ENCODE measurements at places on chromosomes 5 and 9.
A peak's percentile ranks its signal among the peaks of the same experiment; 100 is the strongest.

DNA sequence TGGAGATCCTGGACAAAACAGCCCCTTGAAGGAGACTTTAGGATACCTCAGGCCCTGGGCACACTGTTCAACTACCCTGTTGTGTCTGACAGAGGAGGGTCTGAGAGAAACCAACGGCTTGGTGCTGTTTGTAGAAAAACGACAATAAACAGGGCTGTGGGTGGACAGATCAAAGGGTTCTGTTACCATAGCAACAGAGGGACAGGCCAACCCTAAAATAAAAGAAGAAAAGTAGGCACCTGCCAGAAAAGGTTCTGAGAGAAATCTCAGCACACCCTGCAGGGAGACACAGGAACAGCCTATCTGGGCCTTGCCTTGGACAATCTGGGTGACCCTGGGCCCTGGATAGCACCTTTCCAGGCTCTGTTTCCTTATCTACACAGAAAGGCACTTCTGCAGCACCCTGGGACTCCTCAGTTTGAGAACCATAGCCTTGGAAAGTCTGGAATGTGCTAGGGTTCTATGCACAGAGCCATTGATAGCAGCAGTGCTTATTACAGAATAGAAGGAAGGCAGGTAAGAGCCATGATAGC, 104.8 kb upstream of the TBC1D2 start:
- no peak for DNase-seq

DNA sequence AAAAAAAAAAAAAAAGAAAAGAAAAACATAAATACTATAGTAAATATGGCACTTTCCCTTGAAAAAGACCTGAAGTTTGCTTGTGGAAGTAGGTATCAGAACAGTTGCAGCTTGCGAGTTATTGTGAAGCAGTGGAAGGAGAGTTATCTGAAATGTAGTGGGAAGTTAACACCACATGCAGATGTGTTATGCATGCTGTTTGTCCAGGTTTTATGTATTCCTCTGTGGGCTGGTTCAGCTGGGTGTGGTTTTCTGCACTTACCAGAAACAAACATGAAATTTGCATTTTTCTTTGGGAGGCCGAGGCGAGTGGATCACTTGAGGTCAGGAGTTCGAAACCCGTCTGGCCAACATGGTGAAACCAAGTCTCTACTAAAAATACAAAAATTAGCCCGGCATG, 42.1 kb upstream of the CTNNA1 start:
- DNase-seq, result no peak

- no peak for DNase-seq
Measured at GRCh38 chr5:172574871-172575223, 66.2 kb upstream of the NEURL1B start.

- no peak for DNase-seq
Measured at GRCh38 chr9:136364942-136365774, 1.6 kb upstream of the DNLZ start.

GRCh38 chr5:12392246-12392645, 488.0 kb upstream of the CTNND2 start:
- DNase-seq, result no peak

DNA sequence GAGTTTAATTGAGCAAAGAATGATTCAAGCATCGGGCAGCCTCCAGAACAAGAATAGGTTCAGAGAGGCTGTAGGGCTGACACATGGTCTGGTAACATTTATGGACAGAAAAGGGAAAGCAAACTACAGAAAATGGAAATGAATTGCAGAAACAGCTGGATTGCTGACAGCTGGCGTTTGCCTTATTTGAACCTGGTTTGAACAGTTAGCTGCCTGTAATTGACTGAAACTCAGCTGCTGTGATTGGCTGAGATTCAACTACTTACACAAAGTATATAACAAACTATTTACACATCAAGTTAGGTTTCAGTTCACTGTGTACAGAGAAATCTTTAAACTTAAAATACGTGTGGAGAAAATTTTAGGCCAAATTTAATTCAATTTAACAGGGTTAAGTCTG, 441.7 kb downstream of the PRELID2 start:
- no peak for DNase-seq

DNA sequence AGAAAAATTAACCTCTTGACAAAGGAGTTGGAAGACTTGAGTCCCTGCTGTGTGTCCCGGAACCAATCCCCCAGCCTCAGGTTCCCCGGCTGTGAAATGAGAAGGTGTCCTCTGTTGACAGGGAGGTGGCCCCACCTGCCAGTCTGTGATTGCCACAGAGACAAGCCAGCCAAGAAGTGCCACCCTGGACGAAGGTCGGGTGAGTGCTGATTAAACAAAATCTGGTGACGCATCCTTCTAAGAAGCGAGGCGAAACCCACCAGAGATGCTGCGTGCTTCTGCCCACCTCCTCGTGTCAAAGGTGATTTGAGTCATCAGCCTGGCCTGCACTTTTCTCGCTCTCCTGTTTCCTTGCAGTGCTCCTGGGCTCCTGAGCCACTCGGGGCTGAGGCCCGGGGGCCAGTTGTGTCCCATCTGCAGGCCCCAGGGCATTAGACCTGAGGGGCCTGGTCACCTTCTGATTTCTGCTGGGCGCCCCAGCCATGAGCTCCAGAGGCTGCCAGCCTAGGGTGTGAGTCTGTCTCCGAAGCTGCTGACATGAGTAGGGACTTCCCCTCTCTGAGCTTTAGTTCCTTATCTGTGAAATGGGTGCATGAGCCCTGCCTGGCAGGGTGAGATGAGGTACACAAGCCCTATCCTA, 28.7 kb downstream of the NEK6 start:
- DNase-seq, result no peak

GRCh38 chr5:134288610-134289009, 62.7 kb upstream of the PPP2CA start:
- DNase-seq, result no peak

GRCh38 chr5:65482736-65483545, 1.2 kb upstream of the ADAMTS6 start:
- peak; percentile 51 for DNase-seq

DNA sequence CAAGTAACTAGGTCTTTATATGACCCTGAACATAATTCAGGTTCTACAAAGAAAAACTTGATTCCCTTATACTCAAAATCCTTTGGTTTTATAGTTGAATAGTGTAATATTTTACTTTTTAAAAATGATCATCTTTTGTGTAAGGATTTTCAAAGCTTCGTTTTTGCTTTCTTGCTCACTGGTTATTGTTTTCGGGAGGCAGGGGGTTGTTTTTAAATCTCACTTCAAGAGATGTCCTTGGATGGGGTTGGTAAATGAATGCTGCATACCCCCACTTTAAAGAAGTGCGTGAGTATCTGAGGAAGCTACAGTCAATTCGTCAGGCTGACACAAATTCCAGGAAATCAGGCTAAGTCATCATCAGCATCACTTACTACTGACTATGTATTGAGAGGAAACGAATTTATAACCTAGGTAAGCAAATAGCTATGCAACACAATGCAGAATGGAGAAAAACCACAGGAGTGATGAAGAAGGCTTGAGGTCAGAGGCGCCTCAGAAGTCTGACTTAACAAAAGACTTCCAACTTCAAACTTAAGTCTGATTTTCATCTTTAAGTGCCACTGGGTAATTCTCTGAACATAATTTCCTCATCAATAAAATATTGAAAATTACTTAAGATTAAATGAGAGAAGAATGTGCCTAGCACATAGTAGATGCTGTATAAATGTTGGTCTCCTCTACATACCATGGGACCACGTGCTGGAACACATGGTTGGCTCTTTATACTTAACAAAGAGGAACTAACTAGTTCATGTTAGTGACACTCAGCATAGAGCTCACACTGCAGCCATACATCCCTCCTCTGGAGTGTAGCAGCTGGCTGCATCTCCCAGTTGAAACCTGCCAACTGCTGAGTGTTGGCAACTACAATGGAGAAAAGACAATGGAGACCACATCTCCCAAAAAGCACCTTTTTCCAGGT, 106.0 kb upstream of the KIF2A start:
- DNase-seq, result no peak

- DNase-seq, result no peak
Measured at GRCh38 chr9:131676431-131676972, 63.4 kb downstream of the RAPGEF1 start.

- DNase-seq, result no peak
Measured at GRCh38 chr9:125137200-125137599, 6.1 kb downstream of the SCAI start.

- no peak for DNase-seq
Measured at GRCh38 chr9:108081112-108081511, 591.5 kb upstream of the KLF4 start.

GRCh38 chr9:4238522-4238921, 61.3 kb downstream of the GLIS3 start:
- DNase-seq, result no peak

DNA sequence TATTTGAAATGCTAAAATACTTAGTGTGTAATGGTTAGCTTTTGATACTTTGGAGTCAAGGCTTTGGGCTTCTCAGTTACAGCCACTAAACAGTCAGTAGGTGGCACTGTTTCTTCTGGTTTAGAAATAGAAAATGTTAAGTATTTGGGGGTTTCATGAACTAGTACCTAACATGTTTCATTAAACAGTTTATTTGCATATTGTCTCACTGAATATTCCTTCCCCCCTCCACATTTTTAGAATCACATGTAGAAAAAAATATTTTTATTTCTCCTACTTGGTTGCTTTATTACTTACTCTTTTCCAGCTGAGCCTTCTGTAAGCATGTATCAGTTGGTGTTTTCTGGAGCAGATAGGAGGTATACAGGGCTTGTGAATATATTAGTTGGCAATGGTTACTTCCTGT, 48.0 kb downstream of the IPO11 start:
- no peak for DNase-seq

DNA sequence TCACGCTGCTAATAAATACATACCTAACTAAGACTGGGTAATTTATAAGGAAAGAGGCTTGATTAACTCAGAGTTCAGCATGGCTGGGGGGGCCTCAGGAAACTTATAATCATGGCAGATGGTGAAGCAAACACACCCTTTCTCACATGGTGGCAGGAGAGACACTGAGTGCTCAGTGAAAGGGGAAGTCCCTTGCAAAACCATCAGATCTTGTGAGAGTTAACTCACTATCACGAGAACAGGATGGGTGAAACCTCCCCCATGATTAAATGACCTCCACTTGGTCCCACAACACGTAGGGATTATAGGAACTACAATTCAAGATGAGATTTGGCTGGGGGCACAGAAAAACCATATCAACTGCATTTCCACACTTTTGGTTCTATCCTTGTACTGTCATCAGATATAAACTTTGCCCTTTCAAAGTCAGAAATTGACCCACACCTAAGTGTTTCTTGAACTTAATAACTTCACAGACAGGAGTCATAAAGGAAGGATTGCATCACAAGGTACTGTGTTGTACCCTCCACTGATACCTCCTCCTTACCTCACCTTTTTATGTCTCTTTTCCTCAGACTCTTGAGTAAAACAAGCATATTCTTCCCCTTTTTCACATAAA, 319.1 kb upstream of the PIK3R1 start:
- no peak for DNase-seq

DNA sequence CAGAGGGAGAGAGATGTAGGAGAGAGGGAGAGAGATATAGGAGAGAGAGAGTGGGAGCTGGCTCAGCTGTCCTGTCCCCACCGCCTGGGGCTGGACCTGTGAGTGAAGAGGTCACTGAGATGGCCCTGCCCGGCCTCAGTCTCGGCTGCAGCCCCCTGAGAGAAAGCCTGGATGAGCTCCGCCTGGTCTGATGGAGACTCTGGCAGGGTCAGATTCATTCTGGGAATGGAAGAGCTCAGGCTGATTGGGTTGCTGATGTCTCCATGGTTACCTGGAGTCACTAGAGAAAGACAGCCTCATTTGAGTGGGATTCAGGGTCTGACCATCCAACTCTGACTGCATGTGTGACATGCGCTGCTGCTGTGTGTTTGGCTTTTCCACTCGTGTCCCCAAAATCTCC, 27.1 kb upstream of the SEMA4D start:
- no peak for DNase-seq

- no peak for DNase-seq
Measured at GRCh38 chr5:118905196-118905595, 83.2 kb downstream of the DTWD2 start.

DNA sequence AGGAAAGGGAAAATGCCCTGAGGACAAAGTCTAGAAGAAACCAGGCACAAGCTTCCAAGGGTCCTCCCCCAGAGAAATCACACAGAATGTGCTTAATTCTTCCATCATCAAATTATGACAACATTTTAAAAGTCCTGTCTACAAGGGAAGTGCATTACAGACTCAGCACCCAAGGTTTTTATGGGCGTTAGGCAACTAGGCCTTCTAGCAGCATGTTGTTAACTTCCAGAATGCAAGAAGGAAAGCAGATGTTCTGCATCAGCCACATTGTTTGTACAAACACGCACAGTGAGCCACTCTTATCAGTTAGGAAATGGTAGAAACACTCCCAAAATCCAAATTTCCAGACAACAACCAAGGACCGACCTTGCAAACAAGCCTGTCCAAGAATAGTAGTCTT, 26.5 kb downstream of the SMC5 start:
- DNase-seq, result no peak

- DNase-seq, result no peak
Measured at GRCh38 chr9:105369911-105370310, 77.9 kb upstream of the FSD1L start.

- no peak for DNase-seq
Measured at GRCh38 chr9:27203783-27204182, 93.2 kb downstream of the EQTN start.

- DNase-seq, result no peak
Measured at GRCh38 chr5:35826554-35826953, 30.1 kb upstream of the IL7R start.

DNA sequence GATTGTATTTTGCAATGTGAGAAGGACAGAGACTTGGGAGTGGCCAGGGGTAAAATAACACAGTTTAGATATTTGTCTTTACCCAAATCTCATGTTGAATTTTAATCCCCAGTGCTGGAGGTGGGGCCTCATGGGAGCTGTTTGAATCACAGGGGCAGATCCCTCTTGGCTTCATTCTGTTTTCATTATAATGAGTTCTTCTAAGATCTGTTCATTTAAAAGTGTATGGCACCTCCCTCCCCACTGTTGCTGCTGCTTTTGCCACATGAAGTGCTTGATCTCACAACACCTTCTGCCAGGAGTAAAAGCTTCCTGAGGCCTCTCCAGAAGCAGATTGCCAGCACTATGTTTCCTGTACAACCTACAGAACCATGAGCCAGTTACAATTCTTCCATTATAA, 28.1 kb downstream of the COX7C start:
- DNase-seq, result no peak

DNA sequence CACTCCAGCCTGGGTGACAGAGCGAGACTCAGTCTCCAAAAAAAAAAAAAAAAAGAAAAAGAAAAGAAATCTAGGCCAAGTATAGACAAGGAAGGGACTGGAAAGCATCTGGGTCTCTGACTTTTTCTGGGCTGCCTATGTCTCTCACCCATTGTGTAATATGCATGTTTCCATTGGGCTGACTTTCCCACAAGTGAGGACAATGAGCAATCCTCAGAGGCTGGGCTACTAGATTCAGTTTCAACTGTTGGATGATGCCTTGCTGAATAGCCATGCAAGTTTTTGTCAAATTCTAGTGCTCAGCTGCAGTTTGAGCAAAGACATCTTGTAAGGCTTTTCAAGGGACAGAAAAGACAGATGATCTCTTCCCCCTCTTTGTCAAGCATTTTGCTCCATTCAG, 82.1 kb downstream of the PHAX start:
- DNase-seq, result no peak

DNA sequence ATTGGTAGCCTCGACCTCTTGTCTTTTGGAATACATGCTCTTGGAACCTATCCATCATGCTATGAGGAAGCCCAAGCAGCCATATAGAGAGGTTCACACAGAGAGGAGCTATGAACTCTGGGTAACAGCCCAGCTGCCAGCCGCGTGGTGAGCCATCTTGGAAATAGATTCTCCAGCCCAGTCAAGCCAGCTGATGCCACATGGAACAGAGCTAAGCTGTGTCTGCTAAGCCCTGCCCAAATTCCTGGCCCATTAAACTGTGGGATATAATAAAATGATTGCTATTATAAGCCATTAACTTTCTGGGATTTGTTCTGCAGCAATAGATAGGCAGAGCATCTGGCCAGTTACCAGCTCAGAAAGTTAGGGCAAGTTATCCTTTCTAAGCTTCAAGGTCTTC, 4.9 kb upstream of the PRUNE2 start:
- no peak for DNase-seq
